ENCODE measurements at places on chromosomes 16 and 17. TPM values are rescaled to one million over a fixed set of nuclear protein-coding genes. Genes with fewer than 3 reads are reported as not detected.

Gene ADAD2
- 4.0 TPM for total RNA-seq

GRCh38 chr17:55624772-55625433 is 97.8 kb downstream of the TMEM100 start:
- H3K27ac ChIP-seq, result no peak overlapping the region
- no peaks in the 10 kb centered on the region for H3K36me3 ChIP-seq
- H3K4me3 ChIP-seq, result no peak overlapping the region
- DNase-seq, result no peak
- H3K27me3 ChIP-seq, result no peaks in the 10 kb centered on the region

Gene KCNJ2
- total RNA-seq, result 0.78 TPM

Gene KRTAP3-2
- not detected for total RNA-seq

- H3K27ac ChIP-seq, result no peak overlapping the region
- H3K27me3 ChIP-seq, result no peaks in the 10 kb centered on the region
- H3K4me3 ChIP-seq, result no peak overlapping the region
- H3K36me3 ChIP-seq, result no peaks in the 10 kb centered on the region
Measured at GRCh38 chr16:47008174-47008573, 34.7 kb upstream of the DNAJA2 start.

DNA sequence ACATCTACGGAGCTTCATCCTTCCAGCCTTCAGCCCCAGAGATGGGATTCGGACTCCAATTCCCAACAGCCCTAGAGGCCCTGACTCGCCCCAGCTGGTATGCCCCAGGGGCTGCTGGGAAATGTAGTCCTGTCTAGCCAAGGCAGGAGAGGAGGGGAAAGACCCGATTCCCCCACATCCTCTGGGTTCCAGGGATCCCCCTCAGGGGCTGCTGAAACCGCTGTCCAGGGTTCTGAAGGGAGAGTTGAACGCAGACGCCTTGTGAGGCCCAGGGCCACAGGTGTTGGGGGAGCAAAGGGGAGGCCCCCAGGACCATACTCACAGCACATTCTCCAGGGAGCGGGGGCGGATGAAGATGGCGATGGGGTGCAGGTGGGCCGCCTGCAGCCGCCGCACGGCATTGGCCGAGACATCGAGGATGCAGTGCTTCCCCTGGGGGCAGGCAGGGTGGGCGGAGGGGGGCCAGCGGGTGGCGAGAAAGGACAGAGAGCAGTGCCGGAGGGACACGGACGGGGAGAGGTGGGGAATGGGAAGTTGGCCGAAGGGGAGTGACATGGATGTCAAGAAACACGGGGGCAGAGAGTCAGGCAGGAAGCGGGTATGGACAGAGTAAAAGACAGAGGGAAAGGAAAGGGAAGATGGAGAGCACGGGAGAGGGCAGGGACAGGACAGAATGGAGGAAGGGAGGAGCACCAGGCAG is 12.6 kb upstream of the ASGR1 start:
- no peaks in the 10 kb centered on the region for H3K27me3 ChIP-seq
- DNase-seq, result peak; percentile 47
- H3K36me3 ChIP-seq, result no peaks in the 10 kb centered on the region
- no peaks in the 10 kb centered on the region for H3K4me1 ChIP-seq

All from body of pancreas (tissue), 4 donors.